ENCODE measurements at places on chromosomes 16 and 17.

DNA sequence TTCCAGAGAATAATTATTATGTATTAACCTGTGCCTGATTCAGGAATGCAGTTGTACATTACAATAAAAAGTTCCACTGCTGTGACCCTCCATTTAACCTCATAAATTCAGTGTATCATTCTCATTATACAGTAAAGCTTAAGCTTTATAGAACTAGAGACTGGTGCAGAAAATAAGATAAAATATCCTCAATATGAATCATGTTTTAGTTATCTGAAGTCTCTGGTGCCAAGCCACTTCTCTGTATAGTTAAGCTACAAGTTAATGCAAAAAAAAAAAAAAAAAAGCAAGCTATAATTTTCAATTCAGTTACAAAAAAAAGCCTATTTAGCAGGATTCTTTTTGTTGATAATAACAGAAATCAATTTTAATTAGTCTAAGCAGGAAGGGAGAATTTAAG is 22.4 kb upstream of the SMIM36 start:
- no peak for DNase-seq

DNA sequence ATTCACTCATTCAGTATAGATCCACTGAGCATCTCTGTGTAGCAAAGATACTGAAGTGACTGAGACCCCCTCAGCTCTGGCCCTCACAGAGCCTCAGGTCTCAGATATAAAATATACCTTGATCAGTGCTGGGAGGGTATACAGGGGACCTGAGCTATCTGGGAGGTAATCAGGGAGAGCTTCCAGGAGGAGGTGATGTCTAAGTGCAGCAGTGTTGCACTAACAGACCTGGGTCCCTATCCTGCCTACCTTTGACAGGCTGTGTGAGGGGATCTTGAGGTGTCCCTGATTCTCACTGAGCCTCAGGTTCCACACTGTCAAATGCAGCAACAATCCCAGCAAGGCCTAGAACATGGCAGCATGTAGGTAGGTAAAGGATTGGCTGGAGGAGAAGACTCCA is 6.5 kb upstream of the ALKBH5 start:
- no peak for DNase-seq

DNA sequence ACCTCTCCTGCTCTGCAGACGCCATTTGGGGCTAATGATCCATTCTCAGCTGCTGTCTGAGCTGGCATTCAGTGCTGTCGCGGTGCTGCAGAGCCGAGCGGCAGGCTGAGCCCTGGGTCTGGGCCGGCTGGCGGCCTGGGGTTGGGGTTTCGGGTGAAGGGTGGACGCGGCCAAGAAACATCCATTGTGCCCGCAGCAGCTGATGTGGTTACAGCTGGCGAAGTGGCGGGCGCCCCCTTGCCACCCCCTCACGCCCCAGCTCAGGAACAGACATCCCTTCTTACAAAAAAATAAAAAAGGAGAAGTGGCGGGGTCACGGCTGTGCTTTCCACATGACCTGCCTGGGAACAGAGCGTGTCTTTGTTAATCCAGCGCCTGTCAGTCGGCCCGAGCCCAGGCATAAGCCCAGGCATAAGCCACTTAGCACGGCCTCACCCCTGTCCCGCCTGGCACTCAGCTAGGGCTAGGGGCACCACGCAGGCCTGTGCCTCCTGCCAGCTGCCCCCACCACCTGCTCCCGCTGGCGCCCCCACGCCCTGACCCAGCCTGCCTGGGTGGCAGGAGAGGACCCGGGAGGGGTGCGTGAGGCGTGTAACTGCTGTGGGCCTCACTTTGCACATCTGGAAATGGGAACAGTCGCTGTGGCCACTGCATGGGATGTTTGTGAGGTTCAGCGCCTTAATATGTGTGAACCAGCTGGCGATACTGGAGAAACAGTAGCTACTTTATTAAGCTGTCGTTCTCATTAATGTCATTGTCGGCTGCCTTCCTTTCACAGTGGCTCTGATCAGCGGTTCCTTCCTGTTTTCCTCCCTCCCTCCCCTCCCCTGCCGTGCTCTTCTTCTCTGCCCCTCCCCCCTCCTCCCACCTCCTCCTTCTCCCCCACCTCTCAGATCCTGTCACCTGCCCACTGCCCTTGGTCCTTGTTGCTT is 197.7 kb upstream of the CIBAR2 start:
- no peak for DNase-seq

- DNase-seq, result no peak
Measured at GRCh38 chr17:15952916-15953790, 8.2 kb downstream of the ADORA2B start.

- DNase-seq, result no peak
Measured at GRCh38 chr16:54443352-54443751, 156.8 kb upstream of the IRX3 start.

DNA sequence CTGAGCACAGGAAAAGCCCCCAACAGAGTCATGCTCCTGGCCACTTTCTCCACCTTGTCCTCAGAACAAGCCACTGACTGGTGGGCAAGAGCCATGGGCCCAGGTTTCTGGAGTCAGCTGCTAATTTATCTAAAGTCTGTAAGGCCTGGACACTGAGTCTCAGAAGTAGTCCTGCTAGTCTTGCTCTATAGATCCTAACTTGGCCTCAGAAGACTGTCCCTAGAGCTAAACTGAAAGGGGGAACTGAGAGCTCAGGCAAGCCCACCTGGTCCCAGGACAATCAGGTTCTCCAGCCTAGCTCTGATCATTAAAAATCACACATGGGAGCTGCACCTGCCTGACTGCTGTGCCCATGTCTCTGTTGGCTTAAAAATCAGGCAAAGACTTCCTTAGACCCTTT is 485.8 kb downstream of the SLC39A11 start:
- no peak for DNase-seq

GRCh38 chr16:78562111-78562510 is 462.7 kb downstream of the WWOX start:
- no peak for DNase-seq

GRCh38 chr16:77172951-77173350 is 18.0 kb upstream of the MON1B start:
- no peak for DNase-seq

DNA sequence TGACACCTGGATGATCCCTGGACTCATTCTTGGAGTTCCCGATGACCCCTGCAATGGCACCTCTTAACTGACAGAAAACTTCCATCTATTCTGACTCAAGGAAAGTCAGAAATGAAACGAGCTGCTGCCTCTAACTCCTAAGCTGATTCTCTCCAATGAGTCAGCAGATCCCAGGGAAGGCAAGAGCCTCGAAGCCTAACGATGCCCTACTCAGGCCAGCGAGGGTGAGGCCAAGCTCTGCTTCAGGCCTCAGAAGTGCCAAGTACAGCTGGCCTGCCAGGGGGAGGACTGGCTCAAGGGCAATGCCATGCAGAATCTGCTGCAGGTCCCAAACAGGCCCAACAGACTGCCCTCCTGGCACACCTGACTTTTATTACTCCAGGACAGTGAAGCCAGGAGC is 36.3 kb downstream of the PLXDC1 start:
- no peak for DNase-seq

GRCh38 chr16:22022151-22022550 is 14.2 kb downstream of the MOSMO start:
- no peak for DNase-seq

DNA sequence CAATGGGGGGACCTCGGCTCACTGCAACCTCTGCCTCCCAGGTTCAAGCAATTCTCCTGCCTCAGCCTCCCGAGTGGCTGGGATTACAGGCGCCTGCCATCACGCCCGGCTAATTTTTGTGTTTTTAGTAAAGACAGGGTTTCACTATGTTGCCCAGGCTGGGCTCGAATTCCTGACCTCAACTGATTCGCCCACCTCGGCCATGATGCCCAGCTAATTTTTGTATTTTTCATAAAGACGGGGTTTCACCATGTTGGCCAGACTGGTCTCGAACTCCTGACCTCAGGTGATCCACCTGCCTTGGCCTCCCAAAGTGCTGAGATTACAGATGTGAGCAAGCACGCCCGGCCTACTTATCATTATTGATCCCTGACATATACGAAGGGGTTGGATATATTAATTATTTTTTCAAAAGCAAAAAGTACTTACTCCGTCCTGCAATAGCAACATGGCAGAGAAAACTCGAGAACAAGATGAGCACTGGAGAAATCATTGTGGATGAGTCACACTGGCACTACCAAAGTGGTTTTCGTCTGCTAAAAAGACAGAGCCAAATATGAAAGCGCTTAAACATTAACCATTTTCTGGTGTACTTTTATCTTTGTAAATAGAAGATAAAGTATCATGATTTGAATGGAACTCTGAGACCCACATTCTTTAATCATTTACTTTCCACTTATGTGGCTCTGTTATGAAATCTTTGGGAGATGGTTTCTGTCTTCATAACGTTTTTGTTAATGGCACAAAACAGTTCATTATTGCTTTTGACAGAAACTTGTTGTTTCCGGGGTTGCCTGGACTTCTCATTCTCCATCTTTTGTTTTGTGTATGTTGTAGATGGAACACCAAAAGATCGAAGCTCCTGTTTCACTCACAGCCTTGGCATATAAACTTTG is at the start of gene APOH:
Gene APOH (minus strand): TSS at position 529 of the 896 bp plus-strand sequence. CDS start 36 bp downstream, at position 493.
- no peak for DNase-seq

DNA sequence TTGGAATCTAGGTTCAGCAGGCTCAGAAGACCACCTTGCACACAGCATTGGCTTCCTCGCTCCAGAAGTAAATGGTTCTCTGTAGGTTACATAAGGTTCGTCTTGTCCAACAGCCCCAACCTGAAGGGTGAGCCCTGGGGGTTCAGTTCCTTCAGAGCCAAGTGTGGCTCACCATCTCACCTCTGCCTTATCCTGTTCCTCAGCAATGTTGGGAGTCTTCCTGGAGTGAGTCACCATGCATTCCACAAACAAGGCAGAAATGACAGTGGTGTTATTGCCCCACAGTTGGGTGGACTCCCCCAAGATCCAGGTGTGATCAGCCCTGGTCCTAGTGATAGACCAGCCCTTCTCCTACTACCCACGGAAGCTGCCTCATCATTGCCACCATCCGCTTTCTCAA is 26.8 kb upstream of the SMPD3 start:
- DNase-seq, result no peak

DNA sequence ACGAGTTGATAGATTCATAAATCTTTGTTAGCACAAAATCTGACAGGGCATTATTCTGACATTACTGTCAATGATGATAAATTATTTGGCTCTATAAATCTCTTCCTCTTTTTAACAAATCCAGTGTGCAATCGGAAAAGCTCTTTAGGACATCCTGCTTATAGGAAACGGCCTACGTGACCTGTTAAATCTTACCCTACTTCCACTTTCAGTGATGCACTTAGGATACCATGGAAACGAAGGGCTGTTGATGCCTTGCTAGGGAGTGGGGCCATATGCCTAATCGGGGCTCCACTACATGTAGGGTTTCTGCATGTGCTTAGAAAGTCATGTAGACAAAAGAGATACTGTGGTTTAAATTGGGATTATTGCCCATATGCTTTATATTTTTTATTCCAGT is 27.2 kb downstream of the ZNF594 start:
- DNase-seq, result no peak

DNA sequence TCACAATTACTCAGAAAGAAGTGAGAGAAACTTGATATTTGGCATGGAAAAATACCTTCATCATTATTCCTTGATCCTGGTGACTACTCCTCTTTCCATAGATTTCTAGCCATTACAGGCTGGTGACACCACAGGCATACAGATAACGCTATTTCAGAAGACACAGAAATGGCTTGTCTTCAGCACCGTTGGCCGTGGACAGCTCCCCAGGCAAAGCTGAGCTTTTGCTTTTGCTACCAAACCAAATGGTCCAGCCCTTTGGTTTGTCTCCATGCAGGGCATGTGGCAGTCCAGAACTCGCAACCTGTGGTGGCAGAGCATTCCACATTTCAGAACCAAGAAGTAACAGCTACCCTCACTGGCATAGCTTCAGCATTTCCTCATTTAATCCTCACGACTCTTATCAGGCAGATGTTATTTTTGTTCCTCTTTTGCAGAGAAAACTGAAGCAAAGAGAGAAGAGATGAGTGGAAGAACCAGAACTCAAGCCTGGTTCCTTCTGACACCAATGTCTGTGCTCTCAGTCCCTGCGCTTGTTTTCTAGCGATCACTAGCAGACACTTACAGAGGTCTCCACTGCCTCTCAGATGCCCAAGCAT is 55.5 kb downstream of the HS3ST4 start:
- no peak for DNase-seq

DNA sequence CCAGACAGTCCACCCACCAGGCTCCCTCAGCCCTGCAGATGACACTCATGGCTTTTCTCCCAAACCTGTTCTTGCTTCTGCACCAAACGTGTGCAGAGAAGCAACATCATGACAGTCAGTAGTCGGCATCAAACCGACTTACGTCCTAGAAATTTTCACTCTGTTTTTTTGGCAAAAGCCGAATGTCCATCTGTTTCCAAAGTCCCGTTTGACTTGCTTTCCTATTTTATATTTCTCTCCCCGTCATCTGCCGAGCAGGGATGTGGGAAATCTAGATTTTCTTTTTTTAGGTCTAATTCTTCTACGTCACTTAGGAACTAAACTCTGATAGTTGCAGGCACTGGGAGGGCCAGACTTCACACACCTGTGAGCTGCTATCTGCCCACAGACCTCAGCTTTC is 104.9 kb downstream of the RMI2 start:
- DNase-seq, result no peak

DNA sequence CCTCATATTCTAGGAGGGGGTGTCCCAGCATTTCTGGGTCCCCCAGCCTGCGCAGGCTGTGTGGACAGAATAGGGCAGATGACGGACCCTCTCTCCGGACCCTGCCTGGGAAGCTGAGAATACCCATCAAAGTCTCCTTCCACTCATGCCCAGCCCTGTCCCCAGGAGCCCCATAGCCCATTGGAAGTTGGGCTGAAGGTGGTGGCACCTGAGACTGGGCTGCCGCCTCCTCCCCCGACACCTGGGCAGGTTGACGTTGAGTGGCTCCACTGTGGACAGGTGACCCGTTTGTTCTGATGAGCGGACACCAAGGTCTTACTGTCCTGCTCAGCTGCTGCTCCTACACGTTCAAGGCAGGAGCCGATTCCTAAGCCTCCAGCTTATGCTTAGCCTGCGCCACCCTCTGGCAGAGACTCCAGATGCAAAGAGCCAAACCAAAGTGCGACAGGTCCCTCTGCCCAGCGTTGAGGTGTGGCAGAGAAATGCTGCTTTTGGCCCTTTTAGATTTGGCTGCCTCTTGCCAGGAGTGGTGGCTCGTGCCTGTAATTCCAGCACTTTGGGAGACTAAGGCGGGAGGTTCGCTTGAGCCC is 11.6 kb downstream of the STH start:
- no peak for DNase-seq

DNA sequence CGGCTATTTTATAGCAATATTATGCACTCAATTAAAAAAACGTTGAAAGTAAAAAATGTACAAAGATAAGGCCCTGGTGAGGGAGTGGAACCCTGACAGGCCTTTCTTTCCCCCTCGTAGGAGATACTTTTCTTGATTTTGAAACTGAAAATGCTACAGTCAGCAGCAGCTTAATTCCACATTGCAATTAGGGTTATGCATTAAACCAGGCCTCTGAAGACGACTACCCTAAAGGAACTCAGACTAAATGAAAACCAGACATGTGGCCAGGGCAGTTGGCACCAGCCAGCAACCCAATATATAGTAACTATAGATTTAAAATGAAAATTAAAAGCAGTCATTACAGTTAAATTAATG is 463.2 kb upstream of the MAF start:
- no peak for DNase-seq

DNA sequence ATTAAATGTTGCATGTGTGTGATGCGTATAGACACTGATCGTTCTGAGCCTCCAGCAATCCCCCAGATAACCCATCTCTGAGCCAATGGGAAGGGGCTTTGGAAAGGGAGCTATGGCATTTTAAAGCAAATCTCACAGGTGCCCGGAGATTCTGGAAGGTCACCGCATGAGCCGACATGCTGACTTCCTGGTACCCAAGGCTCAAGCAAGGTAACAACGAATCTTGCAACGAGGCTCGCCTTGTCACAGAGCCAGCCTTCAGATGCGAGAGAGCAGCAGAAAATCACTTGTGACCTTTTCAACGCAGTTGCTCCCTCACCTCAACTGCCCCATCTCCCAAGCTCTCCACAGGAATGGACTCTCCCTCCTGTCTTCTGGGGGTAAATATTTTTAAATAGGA is 154.8 kb upstream of the CDH5 start:
- no peak for DNase-seq

All from stimulated activated CD8-positive, alpha-beta memory T cell treated with anti-CD3 and anti-CD28 coated beads, Interleukin-15, amount 100 ng/mL, for 24 hours (primary cell).